ENCODE measurements at places on chromosomes 3 and 15.

DNA sequence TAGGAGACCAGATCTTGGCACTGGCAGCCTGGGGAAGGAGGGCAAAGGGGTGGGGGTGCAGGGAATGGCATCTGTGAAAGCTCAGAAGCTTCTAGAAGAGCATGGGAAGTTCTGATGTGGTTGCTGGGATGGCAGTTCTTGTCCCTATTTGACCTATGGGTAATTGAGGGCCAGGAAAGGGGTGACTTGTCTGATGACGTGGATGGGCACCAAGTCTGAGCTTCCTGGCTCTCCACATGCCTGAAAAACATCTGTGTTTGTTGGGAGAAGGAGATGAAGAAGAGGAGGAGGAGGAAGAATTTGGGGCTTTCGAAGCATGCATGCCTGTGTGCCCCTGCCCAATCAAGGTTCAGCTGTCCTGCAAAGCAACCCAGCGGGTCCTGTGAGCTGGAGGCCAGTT, 158.8 kb downstream of the SMAD6 start:
- no peak for DNase-seq

- DNase-seq, result no peak
These were observed 220.4 kb upstream of the GADL1 start for GRCh38 chr3:31114929-31115283.

GRCh38 chr15:96366526-96366877, 36.0 kb downstream of the NR2F2 start:
- no peak for DNase-seq

DNA sequence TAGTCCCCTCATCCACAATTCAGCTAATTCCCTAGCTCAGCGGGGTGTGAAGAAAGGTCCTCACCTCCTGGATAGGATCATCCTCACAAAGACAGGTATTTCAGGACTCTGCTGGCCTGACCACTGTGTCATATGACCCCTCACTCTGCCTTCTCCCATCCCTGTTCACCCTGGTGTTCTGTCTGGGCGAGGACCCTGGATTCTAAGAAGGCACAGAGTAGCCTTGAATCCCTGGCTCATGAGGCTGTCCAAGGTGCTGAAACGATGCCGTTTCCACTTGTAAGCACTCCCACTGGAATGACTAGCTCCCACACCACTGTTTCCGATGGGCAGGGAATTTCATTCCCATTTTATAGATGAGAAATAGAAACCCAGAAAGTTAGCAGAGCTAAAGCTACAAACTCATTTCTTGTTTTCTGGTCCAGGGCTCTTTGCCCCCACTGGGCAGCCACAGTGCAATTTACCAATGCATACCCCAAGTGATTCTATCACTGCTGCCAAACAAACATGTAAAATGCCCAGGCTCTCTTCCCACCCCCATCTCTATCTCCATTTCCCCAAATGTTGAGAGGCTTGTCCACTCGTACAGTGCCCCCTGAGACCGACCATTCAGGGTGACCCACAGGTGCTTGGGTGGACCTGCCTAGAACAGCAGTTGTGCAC, 83.2 kb downstream of the RAB11A start:
- DNase-seq, result no peak

DNA sequence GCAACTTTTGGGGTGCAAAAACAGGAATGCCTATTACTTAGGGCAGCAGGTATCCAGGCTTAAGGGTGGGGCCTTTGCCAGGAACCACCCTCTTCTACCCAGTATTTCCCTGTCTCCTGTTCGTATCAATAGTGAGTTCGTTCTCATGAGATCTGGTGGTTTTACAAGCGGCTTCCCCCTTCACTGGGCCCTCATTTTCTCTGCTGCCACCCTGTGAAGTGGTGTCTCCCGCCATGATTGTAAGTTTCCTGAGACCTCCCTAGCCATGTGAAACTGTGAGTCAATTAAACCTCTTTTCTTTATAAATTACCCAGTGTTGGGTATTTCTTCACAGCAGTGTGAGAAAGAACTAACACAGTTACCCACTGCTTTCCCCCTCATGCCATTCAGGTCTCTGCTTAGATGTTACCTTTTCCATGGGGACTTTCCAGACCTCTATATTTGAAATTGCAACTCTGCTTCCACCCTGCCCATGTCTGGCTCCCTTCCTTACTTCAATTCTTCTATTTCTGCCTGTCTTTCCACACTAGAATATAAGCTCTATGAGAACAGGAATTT, 23.9 kb upstream of the TRA2B start:
- DNase-seq, result no peak

DNA sequence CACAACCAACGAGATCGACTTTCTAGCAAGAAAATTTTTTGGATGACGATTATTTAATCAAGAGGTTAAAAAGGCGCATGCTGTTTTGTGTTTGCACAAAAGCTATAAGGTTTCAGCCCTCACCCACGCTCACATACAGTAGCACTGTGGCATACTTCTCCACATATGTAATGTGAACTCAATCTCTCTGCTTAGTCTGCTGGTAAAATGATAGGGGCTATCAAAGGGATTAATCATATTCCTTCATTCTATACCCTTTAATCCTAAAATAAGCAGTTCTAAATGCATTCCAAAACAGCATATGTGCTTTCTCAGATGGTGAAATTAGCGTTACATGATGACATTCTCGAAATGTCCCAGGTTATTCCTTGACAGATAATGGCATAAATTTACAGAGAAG, 196.9 kb upstream of the PRICKLE2 start:
- no peak for DNase-seq

DNA sequence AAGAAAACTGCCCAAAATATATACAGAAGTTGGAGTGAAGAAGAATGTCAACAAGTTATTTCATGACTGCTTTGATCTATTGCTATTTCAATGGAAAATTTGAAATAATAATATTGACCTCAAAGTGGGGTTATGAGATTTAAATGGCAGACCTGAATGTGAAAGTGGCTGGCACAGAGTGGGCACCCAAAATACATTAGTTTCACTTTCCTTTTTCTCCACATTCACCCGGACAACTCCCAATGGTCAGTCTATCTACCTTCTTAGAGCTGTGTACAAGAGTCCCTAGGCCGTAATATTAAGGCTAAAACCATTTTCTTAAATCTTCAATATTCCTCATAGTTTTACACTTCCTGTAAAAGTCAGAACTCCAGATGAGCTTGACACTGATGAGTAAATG, 61.6 kb upstream of the ETV5 start:
- no peak for DNase-seq

- no peak for DNase-seq
These were observed 200.1 kb upstream of the KBTBD8 start for GRCh38 chr3:66797889-66798560.

- no peak for DNase-seq
These were observed 4.2 kb downstream of the B3GALNT1 start for GRCh38 chr3:161100994-161101393.

DNA sequence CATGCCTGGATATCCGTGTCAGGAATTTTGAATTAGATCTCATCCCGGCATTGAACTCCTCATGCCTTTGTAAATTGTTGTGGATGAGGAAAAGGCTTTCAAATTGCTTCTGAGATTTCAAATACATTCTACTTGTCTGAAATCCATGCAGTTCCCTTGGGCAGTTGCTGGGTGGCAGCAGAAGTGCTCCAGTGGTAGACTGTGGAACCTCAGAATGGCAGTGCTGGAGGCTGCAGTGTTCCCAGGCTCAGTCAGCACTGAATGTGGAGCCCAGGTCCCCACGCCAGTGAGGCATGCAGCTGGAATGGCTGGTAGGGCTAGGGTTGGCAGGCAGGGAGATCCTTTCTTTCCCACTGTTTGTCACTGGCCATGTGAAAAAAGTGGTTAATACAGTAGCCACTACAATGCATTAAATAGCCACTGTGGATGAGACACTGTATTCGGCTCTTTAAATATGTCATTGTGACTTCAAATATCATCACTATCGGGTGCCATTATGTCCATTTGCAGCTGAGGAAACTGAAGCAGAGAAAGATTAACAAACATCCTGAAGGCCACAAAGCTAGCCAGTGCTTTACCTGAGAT, 98.6 kb downstream of the TPRG1 start:
- DNase-seq, result no peak

DNA sequence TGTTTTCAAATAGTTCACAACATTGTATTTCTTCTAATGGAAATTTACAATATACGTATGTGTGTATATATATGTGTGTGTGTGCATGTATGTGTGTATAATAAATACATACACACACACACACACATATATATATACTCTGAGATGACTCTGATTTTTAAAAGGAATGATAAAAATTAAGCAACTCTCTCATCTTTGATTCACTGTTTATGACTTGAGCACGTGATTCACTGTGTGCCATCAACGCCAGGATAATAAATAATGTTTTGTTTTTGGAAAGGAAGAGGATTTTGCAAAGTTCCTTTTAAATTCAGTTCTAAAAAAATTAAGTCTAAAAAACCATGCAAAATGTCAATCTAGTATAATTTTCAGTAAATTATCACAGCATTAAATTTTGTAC, 132.4 kb downstream of the P3H2 start:
- no peak for DNase-seq

GRCh38 chr3:40588406-40588805, 63.6 kb downstream of the ZNF621 start:
- no peak for DNase-seq

GRCh38 chr3:196082619-196082971, 705 bp upstream of the TFRC start:
- DNase-seq, result no peak

DNA sequence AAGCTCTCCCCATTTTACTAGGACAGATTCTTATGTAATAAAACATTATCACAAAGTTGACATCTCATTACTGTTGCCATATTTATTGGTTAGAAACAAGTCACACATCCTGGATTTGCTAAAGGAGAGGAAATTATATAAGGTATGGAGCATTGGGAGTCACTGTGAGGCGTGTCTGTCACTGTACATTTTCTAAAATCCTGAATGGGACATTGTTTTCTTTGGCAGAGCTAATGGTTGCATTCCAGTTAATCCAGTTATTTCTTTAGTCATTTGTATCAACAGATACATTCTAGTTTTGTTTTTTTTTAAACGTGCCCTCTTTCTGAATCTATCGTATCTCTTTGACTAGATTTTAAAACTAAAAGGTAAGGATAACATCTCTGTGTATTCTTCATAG, 70.2 kb upstream of the MITF start:
- no peak for DNase-seq

- no peak for DNase-seq
These were observed 95.0 kb downstream of the ANP32A start for GRCh38 chr15:68725736-68726135.

DNA sequence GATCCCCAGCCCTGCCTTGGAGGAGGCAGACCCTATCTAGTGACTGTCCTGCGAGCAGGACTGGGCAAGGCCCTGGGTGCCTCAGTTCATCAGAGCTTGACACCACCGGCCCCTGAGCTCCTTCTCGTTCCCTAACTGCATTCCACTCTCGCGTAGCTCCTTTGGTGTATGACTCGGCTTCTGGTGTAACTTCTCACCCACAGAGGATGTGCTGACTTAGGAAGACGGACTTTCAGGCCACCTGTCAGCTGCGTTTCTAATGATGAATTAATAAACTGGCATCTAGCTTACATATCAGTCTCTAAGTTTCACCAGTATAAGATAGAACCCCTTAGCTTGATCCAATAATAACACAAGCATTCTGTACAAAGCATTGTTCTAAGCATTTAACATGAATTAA, 17.5 kb downstream of the ABCF3 start:
- no peak for DNase-seq

DNA sequence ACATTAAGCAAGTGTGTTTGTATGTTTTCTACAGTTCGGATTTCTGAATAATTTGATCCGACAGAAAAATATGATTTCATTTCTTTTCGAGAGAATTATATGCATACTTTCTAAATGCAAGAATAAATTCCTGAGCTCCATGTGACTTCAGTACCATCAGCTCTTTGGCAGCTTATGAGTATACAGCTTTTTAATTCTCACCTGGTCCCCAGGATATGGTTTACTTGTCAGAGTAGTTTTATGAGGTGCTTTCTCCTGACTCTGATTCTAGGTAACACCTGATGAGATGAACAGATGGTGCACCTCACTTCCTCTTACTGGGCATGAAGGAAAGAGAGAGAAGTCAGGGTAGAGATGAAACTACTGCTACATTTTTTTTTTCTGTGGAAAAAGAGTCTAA, 3.1 kb downstream of the HGD start:
- no peak for DNase-seq

- DNase-seq, result no peak
These were observed 36.0 kb upstream of the CMTM8 start for GRCh38 chr3:32202496-32202895.

- no peak for DNase-seq
These were observed 372.0 kb downstream of the GABRG3 start for GRCh38 chr15:27342991-27343390.

DNA sequence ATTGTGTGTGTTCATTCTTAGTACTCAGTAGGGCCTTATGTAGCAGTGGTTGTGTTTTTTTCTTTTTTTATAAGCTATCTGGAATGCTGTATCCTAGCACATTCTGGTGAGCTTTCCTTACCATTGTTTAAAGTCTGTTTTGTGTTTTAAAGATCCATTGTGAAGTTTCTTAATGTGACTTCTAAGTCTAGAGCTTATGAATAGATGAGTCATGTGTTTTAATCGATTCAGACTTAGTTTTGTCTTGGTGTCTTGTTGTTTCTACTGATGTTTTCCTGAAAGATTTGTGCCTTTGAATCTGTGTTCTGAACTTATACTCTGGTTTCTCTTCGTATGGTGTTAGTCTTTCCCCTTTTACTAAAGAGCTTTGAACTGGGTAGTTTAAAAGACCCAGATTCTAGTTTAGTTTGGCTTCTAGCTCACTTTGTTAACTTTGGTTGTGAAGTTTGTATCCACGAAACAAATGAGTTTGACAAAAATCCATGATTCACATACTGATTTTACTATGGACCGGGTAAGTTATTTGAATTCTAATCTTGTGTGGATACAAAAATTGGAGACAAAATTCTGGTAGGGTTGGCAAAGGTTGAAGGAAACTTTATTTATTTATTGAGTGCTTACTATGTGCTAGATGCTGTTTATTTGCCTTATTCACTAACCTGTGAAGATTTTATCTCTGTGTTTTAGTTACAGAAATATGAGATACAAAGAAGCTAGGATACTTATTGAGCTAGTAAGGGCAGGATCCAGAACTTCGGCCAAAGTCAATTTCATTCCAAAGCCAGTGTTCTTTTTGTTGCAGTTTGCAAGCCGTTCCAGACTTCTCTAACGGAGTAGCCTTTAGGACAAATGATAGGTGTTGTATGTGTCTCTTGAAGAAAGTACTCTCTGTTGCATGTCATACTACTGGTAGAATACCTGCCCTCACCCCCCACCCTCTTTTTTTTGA, 24.8 kb downstream of the AKAP13 start:
- no peak for DNase-seq

DNA sequence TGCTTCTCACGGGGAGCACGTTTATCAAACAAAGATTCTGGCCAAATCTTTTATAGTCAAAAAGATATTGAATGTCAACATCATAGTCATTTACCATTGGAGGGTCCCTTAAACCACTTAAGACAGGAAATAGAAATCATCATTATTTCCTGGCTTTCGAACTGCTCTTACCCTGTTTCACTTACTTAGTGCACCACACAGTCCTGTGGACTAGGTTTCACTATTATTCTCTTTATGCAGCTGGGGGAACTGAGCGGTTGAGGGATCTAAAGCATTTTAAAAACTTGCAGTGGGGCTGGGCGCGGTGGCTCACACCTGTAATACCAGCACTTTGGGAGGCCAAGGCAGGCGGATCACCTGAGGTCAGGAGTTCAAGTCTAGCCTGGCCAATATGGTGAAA, 13.7 kb upstream of the TPRG1 start:
- DNase-seq, result no peak

GRCh38 chr3:11532931-11533391, 110.8 kb downstream of the VGLL4 start:
- DNase-seq, result no peak
